ENCODE measurements at places on chromosomes 7 and 10. TPM values are rescaled to one million over a fixed set of nuclear protein-coding genes. Genes with fewer than 3 reads are reported as not detected.

Gene KIAA1549
- total RNA-seq, result 1.3 TPM

Gene CABCOCO1
- total RNA-seq, result not detected

Gene CASP7
- total RNA-seq, result 34.0 TPM

Gene CALML5
- not detected for total RNA-seq

Gene MSMB
- not detected for total RNA-seq

Gene PFKP
- 83.9 TPM for total RNA-seq

Gene EVX1
- not detected for total RNA-seq

Gene LRRD1
- 0.12 TPM for total RNA-seq

Gene GRID1
- 3.2 TPM for total RNA-seq

Gene SH3PXD2A
- total RNA-seq, result 21.0 TPM

Gene LEP
- 306 TPM for total RNA-seq

Gene CACNB2
- 7.8 TPM for total RNA-seq

Gene AGAP4
- 15.7 TPM for total RNA-seq

Gene LRRC61
- 7.2 TPM for total RNA-seq

Gene NPFFR1
- total RNA-seq, result not detected

Gene C10orf62
- total RNA-seq, result 1.2 TPM

Gene CPN1
- total RNA-seq, result not detected

Gene ZNF853
- total RNA-seq, result 5.6 TPM

Gene BEND7
- total RNA-seq, result 9.9 TPM

Gene XRCC2
- total RNA-seq, result 0.72 TPM

Gene GIMAP6
- total RNA-seq, result 49.4 TPM

Gene UPK3B
- total RNA-seq, result 60.8 TPM

Gene PRKRIP1
- total RNA-seq, result 16.4 TPM

Gene TSPAN15
- 45.6 TPM for total RNA-seq

Gene CLDN4
- total RNA-seq, result 0.19 TPM

Gene LAMB4
- total RNA-seq, result not detected

Gene DNAH11
- total RNA-seq, result 0.37 TPM

Gene USP54
- 9.2 TPM for total RNA-seq

Measured in omental fat pad (tissue), 4 donors.